GM10248 (cell line): ENCODE measurements at places on chromosomes 4 and X.
A peak's percentile ranks its signal among the peaks of the same experiment; 100 is the strongest.

DNA sequence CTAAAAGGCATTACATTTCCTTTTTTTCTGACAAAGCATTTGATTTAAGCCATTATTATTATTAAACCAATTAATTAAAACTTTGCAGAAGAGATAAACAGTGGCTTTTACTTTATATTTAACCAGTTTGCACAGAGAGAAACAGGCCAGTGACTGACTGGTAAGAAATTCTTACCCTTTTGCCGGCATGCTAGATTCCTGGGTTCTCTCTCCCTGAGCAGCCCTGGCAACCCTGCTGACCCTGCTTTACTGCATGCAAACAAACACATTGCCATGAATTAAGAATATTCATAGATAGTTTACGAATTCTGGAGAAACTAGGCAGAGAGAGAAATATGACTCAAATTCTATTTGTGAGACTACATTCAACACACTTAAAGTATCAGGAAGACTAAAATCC lies 1381.4 kb upstream of the IGFBP7 start:
- DNase-seq = no peak

- DNase-seq = no peak
These were observed 718 bp downstream of the RAB40A start for GRCh38 chrX:103518571-103518970.

- no peak for DNase-seq
These were observed 2.5 kb upstream of the SLC2A9 start for GRCh38 chr4:10023806-10024205.

- DNase-seq = no peak
These were observed 37.3 kb downstream of the APBB2 start for GRCh38 chr4:41177016-41177415.

- DNase-seq = no peak
These were observed 6.6 kb upstream of the APLN start for GRCh38 chrX:129661369-129661768.

DNA sequence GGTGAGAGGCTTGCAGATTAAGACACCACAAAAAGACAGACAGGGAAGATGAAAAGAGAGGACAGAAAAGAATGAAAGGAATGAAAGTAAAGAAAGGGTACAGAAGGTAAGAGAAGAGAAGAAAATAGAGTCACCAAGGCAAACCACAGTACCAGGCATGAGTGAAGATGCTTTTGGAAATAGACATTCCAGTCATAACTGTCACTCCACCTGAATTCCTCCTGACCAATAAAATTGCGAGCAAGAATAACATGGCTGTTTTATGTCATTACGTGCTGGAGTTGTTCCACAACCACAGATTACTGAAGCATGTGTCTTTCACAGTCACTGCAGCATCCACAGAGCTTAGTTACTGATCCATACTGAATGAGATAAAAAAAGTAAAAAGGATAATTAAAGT lies 864.9 kb upstream of the SLIT2 start:
- DNase-seq = no peak

- DNase-seq = no peak
These were observed 107.9 kb downstream of the GPR143 start for GRCh38 chrX:9657590-9658256.

DNA sequence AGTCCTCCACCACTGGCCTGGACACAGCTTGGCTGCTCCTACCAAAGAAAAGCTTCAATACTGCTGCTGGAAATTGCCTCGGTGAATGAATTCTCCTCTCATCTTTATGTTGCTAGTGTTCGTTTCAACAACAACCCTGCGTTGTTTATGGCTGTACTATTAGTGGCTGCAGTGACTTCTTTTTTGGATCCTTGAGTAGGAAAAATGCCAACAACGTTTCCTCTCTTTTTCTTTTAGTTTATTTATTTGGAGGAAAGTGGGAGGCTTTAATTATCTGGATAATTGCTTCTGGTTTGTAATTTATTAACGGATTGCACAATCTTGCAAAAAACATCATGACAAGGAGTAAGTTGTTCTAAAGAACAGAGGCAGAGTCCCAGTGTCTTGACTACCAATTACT lies 464.1 kb upstream of the TRAM1L1 start:
- DNase-seq = no peak

DNA sequence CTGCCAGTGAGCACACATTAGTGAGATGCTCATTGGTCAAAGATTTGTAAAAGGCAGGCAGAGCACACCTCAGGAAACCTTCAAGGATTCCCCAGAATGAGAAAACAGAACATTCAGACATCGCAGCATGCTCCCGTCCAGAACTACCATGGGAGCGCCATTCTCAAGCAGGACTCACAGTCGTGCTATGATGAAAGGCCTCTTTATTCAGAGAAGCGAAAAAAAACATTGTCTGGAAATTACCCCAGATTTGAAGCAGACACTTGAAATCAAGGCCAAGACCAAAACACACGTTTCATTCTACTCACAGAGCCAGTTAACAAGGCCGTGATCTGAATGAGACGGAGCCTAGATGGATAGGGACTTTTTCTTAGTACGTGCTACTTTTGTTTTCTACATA lies 961.8 kb upstream of the TENM3 start:
- no peak for DNase-seq

- DNase-seq = no peak
These were observed 158.3 kb upstream of the AADAT start for GRCh38 chr4:170248029-170248428.

DNA sequence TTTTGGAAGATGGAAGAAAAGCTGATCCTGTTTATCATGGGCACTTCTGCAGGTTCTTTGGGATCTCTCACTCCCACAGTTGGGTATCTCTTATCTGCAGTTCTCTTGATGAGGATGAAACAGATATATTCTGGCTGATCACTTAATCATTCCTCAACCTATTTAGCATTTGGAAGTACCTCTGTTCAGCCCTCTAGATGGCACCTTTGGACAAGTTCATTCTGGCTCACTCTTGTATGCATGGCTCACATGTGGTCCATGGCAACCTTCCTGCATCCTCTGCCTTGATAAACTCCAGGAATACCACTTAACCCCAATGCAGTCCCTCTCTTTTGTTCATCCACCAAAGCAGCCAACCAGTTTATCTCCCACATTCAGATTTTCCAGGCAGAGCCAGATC lies 74.2 kb downstream of the SMARCA5 start:
- no peak for DNase-seq

DNA sequence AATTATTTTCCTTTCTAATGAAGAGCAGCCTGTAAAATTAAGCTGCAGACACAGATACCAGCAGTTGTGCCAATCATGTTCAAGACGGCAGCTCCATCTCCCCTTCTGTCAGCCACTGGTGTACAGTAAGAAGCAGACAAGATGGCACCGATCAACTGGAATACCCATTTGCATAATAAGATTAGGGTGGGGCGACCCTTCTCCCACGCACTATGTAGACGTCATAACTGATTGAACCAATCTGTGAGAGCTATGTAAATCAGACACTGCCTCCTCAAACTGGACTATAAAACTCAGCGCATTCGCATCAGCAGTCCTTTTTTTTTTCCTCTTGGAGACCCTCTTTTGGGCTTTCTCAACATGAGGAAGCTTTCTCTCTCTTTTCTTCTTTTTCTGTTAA lies 40.4 kb upstream of the INTS6L start:
- no peak for DNase-seq

GRCh38 chr4:179563741-179564140 lies 2121.5 kb upstream of the AGA start:
- no peak for DNase-seq

GRCh38 chrX:30039768-30040167 lies 175.6 kb upstream of the MAGEB2 start:
- no peak for DNase-seq

GRCh38 chrX:140503714-140504351 lies 1.0 kb downstream of the SOX3 start:
- peak; percentile 10 for DNase-seq

GRCh38 chrX:126376465-126376864 lies 176.1 kb downstream of the DCAF12L1 start:
- DNase-seq = no peak

DNA sequence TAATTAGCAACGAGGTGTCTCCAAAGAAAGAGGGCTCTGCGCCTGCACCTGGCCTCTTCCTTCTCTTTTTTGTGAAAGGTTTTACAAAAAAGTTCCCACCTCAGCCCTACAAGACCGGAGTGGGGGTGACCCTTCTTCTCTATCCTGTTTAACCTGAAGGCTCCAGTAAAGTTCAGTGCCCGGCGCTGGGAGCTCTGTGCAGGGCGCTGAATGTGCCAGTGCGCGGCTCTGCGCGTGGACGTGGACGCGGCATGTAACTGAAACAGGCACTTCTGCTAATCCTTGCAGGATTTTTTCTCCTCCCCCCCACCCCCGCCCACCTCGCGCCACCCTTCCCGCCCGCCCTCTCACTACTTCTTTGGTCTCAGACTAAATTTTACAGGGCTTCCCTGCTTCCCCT lies 2.4 kb downstream of the GPR50 start:
- no peak for DNase-seq

- no peak for DNase-seq
These were observed 334.5 kb upstream of the PCDH7 start for GRCh38 chr4:30385650-30386049.

GRCh38 chr4:100736641-100737451 lies 219.0 kb upstream of the EMCN start:
- no peak for DNase-seq

- DNase-seq = no peak
These were observed 98.9 kb upstream of the PDLIM3 start for GRCh38 chr4:185634066-185634652.

DNA sequence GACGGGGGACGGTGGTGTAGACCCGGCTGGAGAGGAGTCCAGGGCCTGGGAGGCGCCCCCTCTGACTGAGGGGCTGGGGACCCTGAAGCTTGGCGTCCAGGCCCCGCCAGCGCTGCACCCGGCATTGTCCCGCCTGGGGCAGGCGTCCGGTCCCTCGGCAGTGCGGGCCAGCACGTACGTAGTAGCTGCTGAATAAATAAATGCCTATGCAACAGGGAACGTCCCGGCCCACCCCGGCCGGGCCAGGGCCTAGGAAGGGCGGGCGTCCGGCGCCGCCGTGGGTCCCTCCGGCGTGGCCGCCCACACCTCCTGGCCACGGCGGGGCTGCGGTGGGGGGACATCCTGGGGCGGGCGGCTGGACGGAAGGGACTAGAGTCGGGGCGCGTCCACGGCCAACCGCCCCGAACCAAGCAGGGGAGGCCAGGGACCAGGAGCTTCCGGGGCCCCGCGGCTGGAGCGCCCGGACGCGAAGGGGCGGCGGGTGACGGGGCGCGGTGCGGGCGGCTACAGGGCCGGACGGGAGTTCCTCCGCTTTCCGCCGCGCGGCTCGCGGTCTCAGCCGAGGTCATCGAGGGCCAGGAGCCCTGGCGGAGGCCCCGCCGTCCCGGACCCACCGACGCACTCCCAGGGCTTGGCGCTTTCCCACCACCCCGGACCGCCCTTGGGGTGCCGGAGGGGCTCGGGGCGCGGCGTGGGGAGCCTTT lies 886 bp upstream of the WWC2 start:
- DNase-seq = peak; percentile 27

GRCh38 chrX:132876523-132877338 lies 81.7 kb downstream of the HS6ST2 start:
- DNase-seq = no peak

- no peak for DNase-seq
These were observed 99.0 kb downstream of the ANOS1 start for GRCh38 chrX:8632924-8633323.

- no peak for DNase-seq
These were observed 171.0 kb upstream of the ATOH1 start for GRCh38 chr4:93657527-93657926.

- DNase-seq = no peak
These were observed 2.7 kb downstream of the SRPK3 start for GRCh38 chrX:153783378-153784013.

GRCh38 chrX:23980011-23980441 lies 47.0 kb downstream of the KLHL15 start:
- no peak for DNase-seq

DNA sequence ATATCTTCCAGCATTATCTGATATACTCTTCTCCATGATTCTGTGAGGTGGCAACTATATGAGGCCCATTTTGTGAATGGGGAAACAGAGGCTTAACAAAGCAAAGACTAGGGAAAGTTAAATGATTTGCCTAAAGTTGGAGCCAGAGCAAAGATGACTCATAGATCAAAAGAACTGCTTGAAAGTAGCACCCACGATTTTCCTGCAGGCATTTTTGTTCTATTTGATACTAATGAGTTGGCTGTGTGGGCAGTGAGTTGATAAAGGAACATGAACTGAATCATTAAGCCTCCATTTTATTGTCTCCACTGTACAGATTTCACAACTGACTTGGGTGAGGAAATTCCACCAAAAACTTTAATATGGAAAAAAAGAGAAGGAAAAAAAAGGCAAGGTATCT lies 138.9 kb upstream of the IGFBP7 start:
- no peak for DNase-seq

DNA sequence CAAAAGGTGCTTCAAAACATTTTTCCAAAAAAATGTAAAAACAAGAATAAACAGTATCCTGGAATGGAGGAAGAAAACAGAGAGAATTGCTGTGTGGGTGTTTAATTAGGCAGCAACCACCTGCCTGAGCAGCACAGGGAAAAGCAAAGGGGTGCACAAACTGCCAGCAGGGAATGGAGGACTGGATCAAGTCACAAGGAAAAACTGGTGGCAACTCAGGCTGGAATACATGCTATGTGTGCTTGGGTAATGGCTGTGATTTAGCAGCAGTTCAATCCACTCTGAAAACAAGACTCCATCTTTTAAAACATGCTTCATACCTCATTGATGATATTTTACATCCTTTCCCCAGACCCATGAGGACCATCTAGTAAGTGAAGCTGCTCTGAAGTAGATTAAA lies 179.5 kb downstream of the HS6ST2 start:
- no peak for DNase-seq

- DNase-seq = no peak
These were observed 92.0 kb upstream of the MED14 start for GRCh38 chrX:40827331-40827730.

DNA sequence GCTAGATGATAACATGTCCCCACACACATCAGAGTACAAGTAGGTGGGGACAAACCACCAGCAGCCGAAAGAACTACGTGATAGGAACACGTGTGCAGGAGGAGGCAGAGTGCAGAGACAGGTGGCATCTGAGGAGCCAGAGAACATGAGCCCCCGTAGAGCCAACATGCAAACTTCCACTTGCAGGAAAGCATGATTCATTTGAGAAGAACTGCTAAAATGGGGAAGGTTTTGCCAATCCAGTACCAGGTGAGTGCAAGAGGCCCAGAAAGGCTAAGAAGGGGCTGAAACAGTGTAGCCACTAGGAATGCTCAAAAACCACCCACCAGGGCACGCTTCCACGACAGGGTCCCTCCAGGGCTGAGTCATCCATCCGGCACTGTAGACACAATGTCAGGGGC lies 149.8 kb upstream of the TENM3 start:
- DNase-seq = no peak

DNA sequence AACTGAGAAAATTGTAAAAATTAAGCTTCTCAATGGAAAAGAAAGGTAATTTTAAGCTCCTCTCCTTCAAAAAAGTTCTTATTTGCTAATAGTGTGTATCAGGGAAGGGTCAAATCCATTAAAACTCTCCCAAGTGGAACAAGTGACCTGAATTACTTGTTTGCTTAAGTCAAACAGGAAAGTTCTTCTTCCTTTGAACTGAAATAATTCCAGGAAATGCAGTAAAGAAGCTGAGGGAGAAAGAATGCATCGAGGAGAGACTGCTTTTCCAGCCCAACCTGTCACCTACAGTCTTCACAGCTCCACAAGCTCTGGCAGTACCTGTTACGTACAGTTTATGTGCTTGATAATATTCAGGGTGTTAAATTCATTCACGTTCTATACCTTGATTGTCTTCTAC lies 131.1 kb downstream of the KLHL8 start:
- no peak for DNase-seq
